ENCODE measurements at places on chromosomes 7 and 10.

GRCh38 chr7:2608921-2609411 lies 22.8 kb upstream of the TTYH3 start:
- DNase-seq: no peak

DNA sequence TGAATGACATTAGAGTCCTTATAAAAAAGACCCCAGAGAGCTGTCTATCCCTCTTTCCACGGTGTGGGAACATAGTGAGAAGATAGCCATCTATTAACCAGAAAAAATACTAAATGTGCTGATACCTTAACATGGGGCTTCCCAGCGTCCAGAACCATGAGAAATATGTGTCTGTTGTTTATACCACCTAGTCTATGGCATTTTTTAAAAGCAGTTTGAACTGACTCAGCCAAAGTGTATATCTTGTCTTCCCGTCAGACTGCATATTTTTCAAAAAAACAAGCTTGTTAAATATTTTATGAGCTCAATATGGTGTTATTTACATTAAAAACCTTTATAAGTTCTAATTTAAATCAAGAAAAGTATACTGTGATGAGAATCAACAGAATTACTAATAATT lies 255.3 kb downstream of the HGF start:
- DNase-seq: no peak

DNA sequence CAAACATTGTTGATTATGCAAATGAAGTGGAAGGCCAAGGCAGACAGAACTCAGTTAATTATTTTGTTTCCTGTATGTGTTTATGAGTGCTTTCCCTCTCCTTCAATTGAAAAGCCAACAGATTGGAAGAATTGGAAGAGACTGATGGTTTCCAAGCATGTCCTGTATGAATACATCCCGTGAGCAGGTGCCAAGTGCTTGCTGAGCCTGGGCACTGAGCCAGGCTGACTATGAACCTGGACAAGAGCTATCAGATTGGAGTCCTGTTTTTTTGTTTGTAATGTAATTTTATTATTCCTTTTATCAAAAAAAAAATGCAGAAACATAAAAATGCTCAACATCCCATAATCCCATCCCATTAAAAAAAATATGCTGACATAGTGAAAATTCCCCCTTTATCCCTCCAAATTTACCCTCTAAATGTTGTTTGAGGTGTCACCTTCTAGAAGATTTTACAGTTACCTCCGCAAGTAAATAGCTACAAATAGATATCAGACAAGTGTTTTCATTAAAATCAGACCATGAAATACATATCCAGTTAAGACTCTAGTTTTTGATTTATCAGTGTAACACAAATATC lies 449.5 kb downstream of the GRID1 start:
- peak; percentile 77 for DNase-seq

GRCh38 chr10:36171556-36171952 lies 529.5 kb upstream of the FZD8 start:
- DNase-seq: peak; percentile 70

- no peak for DNase-seq
Measured at GRCh38 chr7:109449760-109450159, 880.1 kb downstream of the DNAJB9 start.

GRCh38 chr7:3117488-3118231 lies 74.0 kb upstream of the CARD11 start:
- DNase-seq: no peak

DNA sequence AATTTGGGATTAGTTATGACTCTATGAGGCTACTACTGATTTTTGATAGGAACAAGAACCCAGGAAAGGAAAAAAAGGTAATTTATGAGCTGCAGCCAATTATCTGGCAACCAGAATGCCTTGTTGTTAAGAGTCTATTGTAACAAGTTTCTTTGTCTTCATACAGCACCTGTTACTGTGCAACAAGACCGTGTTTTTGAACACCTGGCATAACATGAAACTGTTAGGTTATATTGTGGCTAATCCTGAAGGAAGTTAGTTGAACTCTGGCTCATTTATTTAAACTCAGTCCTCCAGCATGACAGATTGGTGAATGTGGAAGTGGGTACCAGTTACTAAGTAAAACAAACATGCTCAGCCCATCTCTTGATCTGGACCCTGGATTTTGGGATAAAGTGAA lies 33.0 kb downstream of the RALA start:
- no peak for DNase-seq

DNA sequence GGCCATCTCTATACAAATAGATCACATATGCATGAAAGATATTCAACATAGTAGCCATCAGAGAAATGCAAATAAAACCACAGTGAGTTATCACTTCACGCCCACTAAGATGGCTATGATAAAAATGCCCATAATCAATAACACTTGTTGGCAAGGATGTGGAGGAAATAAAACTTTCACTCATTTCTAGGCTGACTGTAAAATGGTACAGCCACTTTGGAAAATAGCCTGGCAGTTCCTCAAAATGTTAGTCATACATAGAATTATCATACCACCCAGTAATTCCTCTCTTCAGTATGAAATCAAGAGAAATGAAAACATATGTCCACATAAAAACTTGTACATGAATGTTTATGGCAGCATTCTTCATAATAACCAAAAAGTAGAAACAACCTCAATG lies 324.9 kb downstream of the LRRTM3 start:
- peak; percentile 20 for DNase-seq

- no peak for DNase-seq
Measured at GRCh38 chr10:70139151-70139996, 6.7 kb upstream of the AIFM2 start.

DNA sequence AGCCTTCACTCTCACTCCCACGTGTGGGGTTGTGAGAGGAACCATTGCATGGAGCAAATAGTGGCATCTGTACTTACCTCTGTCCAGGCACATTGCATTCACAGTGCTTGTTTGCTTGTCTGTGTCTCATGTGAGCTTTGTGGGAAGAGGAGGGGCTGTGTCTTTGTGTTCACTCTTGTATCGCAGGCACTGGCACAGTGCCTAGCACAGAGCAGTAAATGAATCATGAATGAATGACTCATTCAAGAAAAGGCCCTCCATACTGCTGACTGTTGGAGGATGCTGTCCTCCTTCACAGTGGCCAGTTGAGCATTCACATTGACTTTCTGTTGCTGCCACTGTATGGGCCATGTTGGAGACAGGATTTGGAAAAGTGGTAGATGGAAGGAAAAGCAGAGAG lies 125.3 kb downstream of the SORCS3 start:
- DNase-seq: no peak

DNA sequence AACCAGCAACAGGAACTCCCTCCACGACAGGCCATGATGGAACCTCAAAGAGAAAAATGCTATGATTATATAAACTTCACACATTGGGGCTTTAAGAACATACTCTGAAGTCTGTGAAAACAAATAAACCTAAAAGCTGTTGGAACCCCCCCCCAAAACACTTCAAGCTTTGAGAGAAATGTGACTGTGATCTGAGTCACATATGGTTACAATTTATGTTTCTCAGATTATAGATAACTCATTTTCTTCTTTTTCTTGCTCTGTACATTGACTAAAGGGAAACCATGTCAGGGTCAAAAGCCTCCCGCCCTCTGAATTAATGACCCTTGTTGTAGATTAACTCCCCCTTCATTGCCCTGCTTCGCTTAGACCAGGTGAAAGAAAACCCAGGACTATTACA lies 15.8 kb downstream of the VOPP1 start:
- DNase-seq: no peak

- DNase-seq: no peak
Measured at GRCh38 chr7:27142580-27143022, 880 bp downstream of the HOXA5 start.

DNA sequence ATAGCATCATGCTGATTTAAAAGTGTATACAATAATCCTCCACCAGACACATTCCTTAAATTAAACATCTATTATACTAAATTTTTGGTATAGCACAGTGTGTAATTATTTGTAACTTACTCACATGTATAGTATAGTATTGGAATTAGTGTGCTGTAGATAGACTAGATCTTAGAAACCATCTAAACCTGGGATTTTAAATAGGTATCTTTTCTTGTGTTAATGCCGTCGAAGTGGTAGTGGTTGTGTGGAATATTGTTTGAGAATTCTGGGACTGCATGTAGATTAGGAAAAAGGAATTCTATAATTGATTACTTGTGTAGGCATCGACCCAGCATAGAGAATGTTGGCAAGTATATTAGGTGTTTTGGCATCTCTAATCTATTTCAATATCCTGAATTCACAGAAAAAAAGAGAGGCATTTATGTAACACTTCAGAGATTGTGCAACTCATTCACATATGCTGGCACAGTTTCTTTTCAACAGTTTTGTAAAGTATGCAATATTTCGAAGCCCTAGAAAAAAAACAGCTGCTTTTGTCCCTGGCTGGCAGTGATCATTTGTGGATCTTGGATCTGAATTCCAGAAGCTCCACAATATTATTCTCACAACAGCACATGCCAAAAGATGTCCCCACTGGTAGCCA lies 145.5 kb upstream of the AGR3 start:
- no peak for DNase-seq

- peak; percentile 79 for DNase-seq
Measured at GRCh38 chr10:101217450-101218281, 11.6 kb downstream of the LBX1 start.

- no peak for DNase-seq
Measured at GRCh38 chr10:14971867-14972448, 12.8 kb downstream of the MEIG1 start.

DNA sequence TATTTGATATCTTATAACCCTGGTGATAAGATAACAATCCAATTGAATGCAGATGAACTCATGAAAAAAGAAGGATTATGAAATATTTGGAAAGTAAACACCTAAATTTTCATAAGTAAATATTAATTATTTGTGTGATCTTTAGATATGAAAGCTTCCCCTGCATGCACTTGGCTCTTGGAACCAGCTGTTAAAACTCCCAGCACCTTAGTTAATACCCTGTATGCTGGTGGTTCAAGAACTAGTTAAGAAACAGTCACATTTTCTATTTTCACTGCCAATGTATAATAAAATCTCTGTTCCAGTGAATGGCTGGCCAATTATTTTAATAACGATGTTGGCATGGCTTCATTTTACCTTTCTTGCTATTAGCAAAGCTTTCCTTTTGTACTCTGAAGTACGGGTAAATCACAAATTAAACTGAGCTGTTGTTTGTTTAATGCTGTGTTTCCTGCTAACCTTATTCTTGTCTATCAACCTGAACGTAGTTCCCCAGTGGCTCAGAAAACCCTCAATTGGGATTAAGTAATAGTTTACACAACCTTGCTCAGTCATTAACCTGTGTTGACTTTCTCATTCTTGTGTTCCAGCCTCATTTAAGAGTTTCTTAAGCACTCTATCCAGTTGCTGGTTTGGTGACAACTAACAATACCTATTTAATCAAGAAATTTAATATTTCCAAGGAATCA lies 38.9 kb downstream of the MET start:
- DNase-seq: no peak

DNA sequence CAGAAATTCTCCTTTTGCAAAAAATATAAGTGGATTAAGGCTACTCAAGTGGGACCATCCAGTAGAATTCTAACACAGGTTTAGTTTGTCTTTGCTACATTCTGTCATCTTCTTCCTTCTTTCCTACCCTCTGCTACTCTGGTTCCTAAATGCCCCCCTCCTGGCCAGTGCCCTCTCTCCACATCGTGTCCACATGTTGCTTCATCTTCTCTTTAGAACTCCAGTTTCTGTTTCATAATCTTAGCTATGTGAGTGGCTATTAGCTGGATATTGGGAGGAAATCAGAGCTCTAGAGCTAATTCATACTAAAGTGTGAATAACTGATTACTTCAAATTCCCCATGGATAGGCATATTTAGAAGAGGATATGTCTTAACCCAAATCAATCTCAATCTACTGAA lies 528.5 kb downstream of the LRMDA start:
- no peak for DNase-seq

GRCh38 chr7:152185558-152185957 lies 160.1 kb downstream of the GALNT11 start:
- no peak for DNase-seq

DNA sequence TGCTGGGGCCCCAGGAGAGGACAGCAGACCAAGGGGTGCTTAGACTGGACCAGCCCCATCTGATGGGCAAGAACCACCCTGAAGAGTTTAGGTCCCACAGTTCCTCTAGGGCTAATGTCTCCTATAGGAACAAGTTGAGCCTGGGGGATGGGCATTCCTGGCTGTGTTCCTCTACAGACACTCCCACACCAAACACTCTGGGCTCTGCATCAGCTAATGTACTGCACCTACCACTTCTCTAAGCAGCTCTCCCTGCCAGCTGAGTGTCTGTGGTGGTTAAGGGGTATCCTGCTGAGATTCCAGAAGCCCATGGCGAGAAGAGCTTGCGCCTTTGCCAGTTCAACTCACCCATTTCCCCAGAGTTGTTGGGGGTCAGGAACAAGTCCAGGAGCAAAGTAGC lies 284.1 kb upstream of the CSTF2T start:
- DNase-seq: no peak

DNA sequence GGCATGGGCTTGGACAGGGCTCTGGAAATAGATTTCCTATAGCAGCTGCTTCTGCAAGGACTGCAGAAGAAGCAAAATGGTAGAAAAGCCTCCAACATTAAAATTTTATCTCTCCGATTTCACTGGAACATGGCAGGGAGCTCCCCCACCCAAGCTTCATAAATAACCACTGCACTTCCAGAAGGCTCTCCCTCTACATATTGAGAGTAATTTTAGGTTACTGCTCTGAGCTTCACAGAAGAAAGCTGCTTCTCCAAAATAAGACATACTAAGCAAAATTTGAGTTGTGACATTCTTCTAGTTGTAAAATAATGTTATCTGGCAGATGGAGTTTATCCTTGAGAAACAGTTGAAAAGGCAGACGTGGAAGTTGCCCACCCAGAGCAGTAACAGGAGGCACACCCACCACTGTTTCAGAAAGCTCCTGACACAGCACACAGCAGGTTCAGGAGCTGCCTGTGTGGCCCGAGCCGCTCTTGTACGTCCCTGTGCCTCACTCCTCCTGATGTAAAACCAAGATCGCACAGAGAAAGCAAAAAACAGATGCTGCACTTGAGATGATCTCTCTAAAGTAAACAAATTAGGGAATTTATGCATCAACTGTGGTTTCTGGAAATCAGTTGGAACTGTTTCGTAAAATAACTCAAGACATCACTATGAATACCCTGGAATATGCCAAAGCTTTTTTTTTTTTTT lies 621.0 kb downstream of the PARD3 start:
- peak; percentile 75 for DNase-seq

- no peak for DNase-seq
Measured at GRCh38 chr7:117383483-117384189, 43.7 kb downstream of the ASZ1 start.
